Stimulated activated CD8-positive, alpha-beta memory T cell treated with anti-CD3 and anti-CD28 coated beads, Interleukin-4, amount 100 ng/mL, for 1 hour (primary cell): ENCODE measurements at places on chromosomes 7 and 10.

DNA sequence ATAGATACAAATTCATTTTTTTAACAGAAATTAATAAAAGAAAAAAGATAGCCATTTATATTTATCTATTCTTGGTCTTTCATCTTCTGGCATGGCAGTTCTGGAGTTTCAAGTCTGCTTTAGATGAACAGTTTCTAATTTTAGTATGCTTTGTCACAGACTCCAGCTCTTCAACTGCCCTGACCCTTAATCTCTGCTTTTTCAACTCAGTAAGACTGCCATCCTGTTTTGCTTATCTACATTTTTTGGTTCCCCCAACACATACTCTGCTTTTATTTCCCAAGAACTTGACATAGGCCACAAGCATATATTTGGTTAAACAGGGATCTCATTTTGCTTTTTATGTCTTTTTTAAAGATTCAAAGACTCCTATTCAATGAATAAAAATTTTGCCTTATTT, 309.3 kb upstream of the KCND2 start:
- no peak for DNase-seq

GRCh38 chr7:50653981-50654425, 88.8 kb upstream of the DDC start:
- DNase-seq, result no peak

GRCh38 chr7:52143219-52143618, 826.6 kb upstream of the COBL start:
- DNase-seq, result no peak

DNA sequence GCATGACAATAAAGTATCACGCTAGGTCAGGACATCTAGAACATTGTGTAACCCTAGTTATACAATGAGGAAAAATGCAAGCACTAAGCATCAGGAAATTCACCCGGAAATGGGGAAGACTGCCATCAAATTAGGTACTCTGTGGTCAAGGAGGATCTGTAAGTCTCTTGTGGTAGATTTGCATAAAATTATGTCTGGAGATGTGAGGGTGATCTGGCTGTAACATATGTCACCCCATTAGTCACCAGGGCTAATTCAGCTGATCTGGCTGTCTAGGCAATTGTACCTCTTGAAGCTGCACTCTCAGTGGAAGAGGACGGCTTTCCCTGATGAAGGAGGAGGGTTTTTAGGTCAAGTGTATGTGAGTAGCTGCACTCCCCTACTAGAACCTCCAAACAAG, 14.8 kb downstream of the AKR1D1 start:
- DNase-seq, result no peak

DNA sequence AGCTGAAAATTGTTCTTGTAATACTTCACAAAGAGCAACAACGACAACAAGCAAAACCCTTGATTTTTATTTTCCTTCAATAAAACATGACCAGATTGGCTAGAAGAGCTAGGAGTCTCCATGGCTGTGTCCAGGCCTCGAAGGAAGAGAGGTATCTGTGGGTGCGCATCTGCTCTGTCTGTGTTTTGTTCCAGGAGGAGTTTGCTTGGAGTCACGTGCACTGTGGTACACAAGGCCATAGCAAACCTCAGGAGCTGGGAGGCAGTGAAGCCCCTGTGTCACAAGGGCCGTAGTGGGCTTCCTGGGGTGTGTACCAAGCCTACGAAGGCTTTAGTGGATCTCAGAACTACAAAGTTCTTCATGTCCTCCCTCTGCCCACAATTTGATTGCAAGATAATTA, 271.7 kb downstream of the TWIST1 start:
- no peak for DNase-seq

GRCh38 chr10:25616903-25617592, 317.0 kb upstream of the MYO3A start:
- DNase-seq, result no peak

GRCh38 chr10:44105696-44106095, 279.2 kb downstream of the CXCL12 start:
- DNase-seq, result no peak

DNA sequence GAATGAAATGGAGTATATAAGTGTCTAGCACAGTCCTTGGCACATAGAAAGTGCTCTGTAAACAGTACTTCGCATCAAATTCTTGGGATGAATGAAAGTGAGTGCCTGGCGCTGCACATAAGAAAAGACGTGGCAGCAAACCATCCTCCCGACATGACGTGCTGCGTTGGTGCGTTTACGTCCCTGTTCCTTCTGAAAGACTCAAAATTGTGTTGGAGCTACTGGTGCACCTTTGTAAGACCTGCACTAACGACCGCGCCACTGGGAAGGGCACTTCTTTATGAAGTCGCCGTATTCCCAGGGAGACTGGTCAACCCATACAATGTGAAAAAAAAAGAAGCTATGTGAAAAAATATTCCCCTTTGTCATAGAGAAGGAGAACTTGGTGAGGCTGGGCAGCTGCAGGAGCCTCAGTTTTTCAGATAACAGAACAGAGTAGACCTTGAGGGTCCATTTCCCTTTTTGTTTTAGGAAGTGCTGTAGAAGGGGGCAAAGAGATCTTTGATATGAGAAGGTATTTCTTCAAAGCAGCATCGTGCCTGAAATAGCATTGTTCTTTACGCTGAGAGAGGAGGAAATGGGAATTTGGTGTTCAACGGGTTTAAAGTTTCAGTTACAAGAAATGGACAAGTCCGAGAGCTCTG, 91.7 kb downstream of the PTPRE start:
- no peak for DNase-seq

- no peak for DNase-seq
Observed at GRCh38 chr10:113297226-113297625, 255.6 kb upstream of the HABP2 start.

DNA sequence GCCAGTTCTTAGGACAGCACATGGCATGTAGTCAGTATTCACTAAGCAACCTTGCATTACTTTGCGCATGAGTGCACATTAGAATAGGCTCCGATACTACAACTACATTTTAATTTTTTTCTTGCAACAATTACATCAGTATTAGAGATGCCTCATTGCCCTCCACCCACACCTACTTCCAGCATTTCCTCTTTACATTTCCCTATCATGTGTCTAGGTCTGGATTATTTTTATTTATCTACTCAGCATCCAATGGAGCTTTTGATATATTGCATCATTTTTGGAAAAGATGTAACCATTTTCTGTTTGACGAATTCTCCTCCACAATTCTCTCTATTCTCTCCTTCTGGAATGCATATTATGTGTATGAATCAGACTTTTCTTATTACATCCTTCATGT, 258.2 kb upstream of the GLI3 start:
- DNase-seq, result no peak

GRCh38 chr10:103661198-103661950, 167.9 kb downstream of the NEURL1 start:
- DNase-seq, result peak; percentile 7

- no peak for DNase-seq
Observed at GRCh38 chr7:92678291-92678920, 88.2 kb upstream of the FAM133B start.

DNA sequence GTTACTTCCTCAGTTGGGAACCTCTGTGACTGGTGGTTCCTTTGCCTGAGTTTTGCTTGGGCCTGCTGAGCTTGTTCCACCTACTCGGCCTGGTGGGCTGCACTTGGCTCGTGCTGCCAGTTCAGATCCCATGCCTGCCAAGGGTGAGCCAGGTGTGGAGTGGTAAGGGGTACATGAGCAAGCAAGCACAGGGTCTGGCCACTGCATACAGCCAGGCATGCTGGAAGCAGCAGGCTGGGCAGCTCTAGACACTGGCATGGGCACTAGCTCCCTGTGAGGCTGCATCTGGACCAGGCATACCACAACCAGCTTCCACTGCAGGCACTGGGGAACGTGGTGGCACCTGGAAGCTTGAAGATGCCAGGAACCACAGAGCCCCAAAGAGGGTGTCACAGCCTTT, 624.0 kb downstream of the LRMDA start:
- DNase-seq, result no peak

DNA sequence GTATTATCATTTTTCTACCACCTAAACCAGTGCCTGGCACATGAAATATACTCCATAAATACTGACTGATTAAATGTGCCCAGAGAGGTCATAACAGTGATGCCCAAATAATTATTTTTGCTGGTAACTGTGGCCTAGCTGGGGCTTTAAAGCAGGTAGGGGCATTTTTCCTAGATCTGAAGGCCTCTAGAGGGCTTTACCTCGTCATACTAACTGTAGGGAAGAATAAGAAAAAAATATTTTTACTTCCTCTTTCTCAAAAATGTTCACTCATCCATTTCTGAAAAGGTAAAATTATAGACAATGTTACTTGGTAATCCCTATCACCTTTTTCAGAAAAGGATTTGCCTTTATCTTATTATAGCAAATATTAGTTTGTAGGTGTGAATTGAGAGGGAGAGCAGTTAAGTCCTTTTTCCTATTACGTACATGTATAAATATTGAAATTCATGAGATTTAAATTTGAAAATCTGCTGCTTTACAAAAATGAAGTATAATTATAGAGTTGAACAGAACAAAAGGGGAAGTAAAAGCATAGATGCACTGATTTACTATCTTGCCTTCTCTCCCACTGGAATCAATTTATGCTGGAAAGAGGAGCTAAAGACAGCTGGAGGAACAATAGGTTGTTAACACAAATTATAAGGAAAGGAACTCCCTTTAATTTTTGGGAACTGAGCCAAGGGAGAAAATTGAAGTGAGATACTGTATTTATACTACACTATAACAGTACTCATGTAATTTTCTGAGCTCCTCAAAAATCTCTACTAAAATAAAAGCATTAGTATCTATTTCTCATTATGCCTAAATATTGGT, 71.5 kb upstream of the NOBOX start:
- no peak for DNase-seq

- no peak for DNase-seq
Observed at GRCh38 chr7:99469381-99470065, 3.2 kb upstream of the ZNF789 start.

GRCh38 chr10:51700228-51700817, 928 bp upstream of the CSTF2T start:
- no peak for DNase-seq

DNA sequence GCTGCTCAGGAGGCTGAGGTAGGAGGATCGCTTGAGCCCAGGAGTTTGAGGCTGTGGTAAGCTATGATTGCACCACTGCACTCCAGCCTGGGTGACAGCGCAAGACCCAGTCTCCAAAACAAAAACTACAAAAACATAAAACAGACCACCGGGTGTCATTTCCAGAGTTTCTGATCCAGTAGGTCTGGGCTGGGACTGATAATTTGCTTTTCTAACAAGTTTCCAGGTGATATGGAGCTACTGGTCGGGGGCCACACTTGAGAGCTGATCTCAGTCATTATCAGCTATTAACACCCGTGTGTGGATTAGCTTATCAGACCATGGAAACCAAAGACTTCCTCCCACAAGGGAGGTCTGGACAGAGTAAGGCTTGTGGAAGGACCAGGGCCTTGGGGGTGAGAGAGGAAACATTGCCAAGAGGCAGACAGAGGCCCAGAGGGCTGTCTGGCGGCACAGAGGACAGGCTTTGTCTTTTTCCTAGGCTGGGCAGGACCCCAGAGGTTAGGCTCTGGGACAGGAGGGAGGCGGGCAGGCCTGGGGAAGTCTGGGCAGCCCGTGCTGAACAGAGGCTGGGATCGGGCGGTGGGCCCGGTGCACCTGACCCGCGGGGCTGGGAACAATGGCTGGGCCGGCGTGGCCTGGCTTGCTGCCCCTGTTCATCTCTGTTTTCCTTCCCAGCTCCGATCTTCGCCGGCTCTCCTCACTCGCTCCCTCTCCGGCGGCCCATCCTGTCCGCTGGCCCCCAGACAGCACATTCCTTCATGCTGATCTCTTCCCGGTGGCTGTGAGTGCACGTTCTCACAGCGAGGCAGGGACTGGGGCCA, 25.2 kb downstream of the TMEM270 start:
- DNase-seq, result no peak

DNA sequence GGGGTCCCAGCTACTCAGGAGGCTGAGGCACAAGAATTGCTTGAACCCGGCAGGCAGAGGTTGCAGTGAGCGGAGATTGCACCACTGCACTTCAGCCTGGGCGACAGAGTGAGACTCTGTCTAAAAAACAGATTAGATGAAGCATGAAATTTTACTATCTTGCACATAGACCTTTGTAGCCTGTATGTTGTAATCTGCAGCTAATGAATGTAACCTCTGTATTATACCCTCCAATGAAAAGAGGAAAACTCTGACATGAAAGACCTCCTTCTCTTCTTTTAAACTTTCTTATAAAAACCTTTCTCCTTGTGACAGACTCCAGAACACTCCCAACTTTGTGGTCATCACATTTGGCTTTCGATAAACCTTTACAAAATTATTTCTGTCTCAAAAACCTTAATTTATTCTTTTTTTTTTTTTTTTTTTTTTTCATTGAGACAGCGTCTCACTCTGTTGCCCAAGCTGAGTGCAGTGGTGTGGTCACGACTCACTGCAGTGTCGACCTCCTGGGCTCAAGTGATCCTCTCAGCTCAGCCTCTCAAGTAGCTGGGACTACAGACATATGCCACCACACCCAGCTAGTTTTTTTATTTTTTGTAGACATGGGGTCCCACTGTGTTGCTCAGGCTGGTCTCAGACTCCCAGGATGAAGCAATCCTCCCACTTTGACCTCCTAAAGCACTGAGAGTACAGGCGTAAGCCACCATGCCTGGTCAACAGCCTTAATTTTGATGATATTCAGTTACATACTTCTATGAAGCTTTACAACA, 97.4 kb downstream of the SVOPL start:
- DNase-seq, result no peak

GRCh38 chr10:32556783-32557395, 110.9 kb downstream of the CCDC7 start:
- no peak for DNase-seq

GRCh38 chr7:105016709-105017656, 3.0 kb downstream of the KMT2E start:
- DNase-seq, result no peak

- no peak for DNase-seq
Observed at GRCh38 chr7:47318395-47319182, 263.3 kb downstream of the TNS3 start.

DNA sequence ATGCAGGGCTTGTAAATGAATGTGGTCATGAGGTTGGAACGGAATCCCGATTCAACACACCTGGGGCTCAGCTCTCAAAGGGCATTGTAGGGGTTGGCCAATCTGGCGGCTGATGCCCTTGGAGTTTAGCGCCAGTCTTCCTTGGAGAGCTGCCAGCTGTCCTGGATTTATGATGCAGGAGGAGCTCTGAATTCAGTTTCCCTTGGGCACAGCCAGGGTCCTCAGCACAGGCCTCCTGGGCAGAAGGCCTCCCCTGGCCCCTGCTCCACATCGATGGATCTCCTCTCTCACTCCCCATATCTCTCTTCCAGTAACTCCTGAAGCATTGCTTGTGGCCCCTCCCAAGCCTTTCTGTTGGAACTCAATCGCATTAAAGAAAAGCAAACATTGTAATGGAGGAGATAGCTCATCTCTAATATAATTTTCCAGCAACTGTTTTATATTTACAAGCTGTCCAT, 985 bp upstream of the CYTH3 start:
- DNase-seq, result no peak

- DNase-seq, result no peak
Observed at GRCh38 chr10:94062611-94063010, 68.9 kb downstream of the PLCE1 start.

GRCh38 chr10:113983552-113983951, 60.1 kb upstream of the ADRB1 start:
- no peak for DNase-seq

- DNase-seq, result no peak
Observed at GRCh38 chr7:77326131-77326530, 90.0 kb downstream of the GSAP start.

GRCh38 chr10:23110722-23111516, 15.5 kb downstream of the MSRB2 start:
- no peak for DNase-seq

GRCh38 chr7:100538348-100538653, 702 bp upstream of the AGFG2 start:
- DNase-seq, result no peak

GRCh38 chr10:115974816-115975430, 298.1 kb downstream of the GFRA1 start:
- no peak for DNase-seq

- no peak for DNase-seq
Observed at GRCh38 chr7:100675105-100675451, 1.5 kb downstream of the GNB2 start.
